ENCODE measurements at places on chromosomes 7 and 10.

DNA sequence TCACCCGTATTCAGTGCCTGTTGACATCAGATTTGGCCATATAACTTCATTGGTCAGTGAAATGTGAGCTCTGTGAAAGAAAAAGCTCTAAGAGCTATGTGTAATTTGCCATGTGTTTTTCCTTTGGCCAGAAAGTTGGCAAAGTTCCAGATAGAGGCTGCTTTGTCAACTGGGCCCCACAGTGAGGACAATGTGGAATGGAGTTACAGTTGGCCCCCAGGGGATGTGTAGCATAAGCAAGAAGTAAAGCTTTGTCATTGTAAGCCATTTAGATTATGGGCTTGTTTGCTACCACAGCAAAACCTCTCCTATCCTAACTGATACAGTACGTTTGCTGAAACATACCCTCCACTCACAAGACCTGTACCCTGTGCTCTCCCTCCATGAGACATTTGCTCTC, 119.1 kb upstream of the HABP2 start:
- no peak for DNase-seq

GRCh38 chr10:57262892-57263291, 901.8 kb upstream of the ZWINT start:
- no peak for DNase-seq

DNA sequence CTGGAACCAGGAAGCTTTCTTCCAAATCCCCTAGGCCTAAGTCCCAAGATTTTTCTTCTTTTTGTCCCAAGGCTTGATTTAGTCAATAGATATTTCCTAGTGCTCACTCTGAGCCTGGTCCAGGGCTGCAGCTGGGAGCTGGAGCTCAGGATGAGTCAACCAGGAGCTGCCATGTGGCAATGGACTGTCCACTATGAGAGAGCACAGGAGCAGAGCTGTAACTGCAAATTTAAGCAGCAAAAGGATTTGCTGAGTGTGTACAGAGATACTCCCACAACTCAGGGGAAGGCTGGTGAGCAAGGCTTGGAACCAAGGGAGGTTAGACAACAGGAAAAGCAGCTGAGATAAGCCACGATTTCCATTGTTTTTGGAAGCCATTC, 92.1 kb upstream of the CXCL12 start:
- DNase-seq = no peak

DNA sequence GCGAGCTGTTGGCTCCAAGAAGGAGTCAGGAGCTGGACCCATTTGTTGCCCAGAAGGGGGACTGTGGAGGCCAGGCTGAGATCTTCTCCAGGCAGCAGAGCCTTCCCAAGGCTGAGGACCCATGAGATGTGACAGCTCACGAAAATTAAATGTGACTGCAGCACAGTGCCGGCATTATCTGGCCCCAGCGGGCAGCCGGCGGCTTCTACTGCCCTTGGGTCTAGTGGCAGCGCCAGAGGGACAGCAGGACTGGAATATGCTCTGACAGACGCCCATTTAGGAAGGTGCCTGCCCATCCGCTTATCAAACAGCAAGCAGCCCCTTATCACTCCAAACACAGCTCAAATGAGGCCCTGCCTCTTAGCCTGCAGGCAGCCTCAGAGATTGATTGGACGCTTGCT, 122.9 kb upstream of the LYZL2 start:
- DNase-seq = no peak

DNA sequence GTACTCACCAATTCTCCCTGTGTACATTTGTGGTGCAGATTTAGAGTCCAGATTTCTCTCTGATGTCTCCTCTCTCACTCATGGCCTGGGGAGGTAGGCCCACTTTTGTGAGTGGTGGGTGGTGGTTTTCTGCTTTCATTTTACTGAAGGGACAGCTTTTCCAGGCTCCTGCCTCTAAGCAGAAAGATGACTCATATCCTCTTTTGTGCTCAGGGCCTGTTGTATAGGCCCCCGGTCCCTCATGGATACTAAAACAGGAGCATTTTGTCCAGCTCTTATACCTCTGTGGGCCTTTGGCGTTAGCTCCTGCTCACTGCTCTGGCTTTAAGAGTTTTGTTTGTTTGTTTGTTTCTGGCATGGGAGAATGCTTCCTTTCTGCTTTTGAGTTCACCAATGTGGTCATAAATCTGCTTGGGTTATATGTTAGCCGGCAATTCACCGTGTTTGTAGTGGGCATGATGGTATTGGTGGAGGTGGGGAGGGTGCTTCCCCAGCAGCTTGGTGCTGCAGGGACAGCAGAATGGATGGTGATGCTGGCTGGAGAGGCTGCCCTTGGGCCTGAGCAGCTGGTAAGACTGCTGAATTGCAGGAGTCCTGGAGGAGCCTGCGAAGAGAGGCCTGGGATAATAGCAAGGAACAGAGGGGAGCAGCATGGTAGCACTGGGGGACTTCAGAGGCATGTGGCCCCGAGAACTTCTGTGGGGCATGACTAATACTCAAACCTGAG, 468.7 kb downstream of the RPS24 start:
- DNase-seq = no peak

GRCh38 chr7:29146888-29147609, 712 bp upstream of the CPVL start:
- DNase-seq = peak; percentile 13

- DNase-seq = no peak
Measured at GRCh38 chr7:91112902-91113341, 151.3 kb upstream of the FZD1 start.

- no peak for DNase-seq
Measured at GRCh38 chr7:93307943-93308342, 75.8 kb downstream of the VPS50 start.

DNA sequence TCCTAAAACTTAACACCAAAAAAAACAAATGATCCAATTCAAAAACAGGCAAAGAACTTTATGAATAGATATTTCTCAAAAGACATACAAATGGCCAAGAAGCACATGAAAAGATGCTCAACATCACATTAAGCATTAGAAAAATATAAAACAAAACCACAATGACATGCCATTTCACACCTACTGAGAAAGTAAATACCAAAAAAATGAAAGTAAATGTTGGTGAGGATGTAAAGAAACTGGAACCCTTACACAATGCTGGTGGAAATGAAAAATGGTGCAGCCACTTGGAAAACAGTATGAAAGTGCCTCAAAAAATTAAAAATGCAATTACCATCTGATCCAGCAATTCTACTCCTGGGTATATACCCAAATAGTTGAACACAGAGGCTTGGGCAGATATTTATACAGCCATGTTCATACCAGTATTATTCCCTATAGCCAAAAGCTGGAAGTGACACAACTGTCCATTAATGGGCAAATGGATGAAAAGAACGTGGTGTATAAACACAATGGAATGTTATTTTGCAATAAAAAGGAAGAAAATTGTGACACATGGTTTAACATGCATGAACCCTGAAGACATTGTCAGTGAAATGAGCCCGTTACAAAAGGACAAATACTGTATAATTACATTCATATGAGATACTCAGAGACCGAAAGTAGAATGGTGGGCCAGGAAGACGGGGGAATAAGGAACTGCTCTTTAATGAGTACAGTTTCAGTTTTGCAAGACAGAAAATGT, 89.0 kb downstream of the JMJD1C start:
- DNase-seq = peak; percentile 82

DNA sequence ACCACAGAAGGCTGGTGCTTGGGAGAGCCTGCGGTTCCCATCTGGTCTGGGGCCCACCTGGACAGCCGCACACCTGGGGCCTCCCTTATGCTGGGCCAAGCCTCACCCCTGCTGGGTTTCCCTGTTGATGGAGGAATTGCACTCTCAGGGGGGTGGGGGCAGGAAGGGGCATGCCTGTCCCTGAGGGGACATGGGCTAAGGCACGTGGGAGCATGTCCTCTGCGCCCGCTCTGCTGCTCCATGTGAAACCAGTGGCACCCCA, 43.4 kb downstream of the OAT start:
- no peak for DNase-seq

GRCh38 chr10:24007359-24007758, 201.6 kb upstream of the KIAA1217 start:
- no peak for DNase-seq

GRCh38 chr7:6436385-6436685, 11.4 kb downstream of the DAGLB start:
- DNase-seq = no peak

DNA sequence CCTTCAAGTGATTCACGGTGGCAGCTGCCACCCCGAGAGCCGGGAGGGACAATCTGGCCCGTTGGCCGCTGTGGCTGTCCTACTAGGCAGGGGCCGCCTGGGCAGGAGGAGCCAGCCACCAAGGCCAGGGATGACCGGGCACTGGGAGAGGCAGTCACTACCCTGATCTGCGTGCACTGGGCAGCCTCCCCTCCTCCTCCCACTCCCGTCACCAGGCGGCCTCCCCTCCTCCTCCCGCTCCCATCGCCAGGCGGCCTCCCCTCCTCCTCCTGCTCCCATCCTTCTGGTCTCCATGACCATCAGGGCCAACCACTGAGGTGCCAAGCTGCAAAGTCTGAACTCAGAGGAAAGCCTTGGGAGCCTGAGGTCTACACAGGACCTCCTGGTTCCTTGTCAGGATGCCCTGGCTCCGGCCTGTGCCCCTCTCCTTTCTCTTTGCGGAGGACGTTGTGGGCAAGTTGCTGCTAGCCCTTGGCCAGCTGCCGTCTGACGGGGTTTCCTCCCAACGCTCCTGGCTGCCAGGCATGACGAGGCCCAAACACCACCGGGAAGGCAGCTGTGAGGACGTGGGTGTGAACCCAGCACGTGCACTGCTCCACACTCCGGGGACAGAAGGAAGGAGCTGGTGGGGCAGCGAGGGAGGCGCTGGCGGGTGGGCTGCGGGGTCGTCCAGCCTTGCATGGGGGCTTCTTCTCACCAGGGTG, 131.1 kb downstream of the WDR37 start:
- DNase-seq = no peak

DNA sequence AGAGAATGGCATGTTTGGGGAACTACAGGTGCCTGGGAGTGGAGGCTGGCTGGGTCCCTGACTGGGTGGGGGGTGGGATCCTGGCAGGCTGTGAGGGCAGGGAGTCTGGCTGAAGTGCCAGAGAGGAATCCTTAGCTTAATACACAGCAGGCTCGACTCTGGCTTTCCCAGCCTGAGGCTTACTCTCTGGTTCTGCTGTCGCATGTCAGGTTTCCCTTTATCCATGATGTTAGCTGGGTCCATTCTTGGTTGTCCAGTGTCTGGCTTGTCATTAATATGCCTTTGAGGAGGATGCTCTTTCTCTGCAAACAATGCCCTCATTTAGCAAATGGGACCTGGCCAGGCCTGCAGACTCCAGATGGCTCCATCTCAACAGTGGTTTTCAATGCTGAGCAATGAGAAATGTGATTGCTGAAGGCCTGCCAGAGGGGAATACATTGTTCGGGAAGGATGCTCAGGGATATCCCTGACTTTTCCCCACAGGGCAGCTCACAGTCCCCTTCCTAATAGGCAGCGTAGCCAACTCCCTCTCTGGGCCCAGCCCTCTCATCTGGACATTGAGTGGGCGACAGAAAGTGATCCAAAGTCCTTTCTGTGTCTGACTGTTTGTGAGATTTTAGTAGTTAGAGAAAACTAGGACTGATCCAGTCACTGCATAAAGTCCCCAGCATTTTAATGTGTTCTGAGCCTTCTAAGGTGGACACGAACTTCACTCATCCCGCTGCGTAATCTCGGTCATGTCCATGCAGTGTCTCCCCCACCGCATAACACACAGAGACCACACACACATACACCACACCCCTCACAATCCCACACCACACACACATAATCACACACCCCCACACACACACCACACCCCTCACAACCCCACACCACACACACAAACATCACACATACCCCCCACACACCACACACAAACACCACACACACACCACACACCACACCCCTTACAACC, 124.9 kb downstream of the ANLN start:
- DNase-seq = no peak

DNA sequence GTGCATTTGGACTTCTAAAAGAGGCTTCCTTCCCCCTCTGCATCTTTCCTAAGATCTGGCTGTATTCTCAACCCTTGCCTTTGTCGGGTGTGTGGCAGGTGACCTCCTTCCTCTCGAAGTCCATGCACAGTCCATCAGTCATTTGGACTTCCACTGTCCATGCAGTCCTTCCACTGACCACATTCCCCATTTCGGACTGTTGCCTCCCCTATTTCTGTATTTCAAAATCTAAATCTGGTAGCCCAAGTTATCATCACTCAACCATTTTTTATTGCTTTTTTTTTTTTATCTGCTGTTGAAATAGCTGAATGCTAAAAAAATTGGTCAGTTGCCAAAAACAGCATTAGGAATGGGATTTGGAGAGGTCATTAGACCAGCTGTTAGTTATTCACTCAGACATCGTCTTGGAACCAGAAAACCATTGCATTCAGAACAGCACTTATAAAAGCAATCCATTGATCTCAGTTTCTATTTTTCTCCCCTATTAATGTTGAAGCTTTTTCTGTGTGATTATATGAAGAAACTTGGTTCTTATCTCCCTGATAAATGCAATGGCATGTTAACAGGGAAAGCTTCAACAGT, 575.6 kb downstream of the KIF20B start:
- DNase-seq = no peak

DNA sequence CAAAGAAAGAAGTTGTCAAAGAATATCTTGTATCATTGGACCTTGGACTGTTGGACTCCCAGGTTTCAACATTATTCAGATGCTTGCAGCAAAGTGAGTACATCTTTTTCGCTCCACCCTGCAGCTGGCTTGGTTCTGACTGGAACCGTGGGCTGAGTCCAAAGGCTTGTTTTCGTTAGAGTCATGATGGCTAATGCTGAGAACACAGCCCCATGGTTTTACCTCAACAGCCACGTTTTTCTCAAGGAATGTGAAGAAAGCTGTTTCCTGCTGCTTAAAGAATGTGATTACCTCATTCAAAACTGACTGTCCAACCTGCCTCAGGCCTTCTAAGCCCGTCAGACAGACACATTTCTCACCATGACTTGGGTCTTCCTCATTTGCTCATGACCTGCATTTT, 69.5 kb downstream of the STEAP1B start:
- DNase-seq = peak; percentile 9

- DNase-seq = no peak
Measured at GRCh38 chr10:8076933-8077332, 22.4 kb downstream of the GATA3 start.

DNA sequence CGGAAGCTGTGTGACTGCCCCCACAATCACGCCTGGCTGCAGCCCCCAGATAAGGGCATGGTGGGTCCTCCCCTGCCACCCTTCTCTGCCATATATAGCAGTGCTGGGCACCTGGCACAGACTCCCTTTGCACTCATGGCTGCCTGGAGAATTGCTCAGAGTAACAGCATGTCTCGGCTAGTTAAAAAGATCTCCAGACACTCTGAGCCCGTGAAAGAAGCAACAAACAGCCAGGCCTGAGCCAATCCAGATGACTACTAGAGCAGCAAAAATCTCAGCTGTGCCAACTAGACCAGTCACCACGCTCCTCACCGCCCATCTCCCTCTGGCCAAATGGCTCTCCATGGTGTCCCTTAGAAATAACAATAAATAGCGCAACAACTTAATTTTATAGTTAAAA, 71.3 kb downstream of the PARD3 start:
- no peak for DNase-seq

- no peak for DNase-seq
Measured at GRCh38 chr10:71765176-71765904, 8.0 kb downstream of the VSIR start.

- no peak for DNase-seq
Measured at GRCh38 chr10:21099291-21100062, 202.4 kb upstream of the NEBL start.
